ENCODE measurements at places on chromosomes 5 and 9.

DNA sequence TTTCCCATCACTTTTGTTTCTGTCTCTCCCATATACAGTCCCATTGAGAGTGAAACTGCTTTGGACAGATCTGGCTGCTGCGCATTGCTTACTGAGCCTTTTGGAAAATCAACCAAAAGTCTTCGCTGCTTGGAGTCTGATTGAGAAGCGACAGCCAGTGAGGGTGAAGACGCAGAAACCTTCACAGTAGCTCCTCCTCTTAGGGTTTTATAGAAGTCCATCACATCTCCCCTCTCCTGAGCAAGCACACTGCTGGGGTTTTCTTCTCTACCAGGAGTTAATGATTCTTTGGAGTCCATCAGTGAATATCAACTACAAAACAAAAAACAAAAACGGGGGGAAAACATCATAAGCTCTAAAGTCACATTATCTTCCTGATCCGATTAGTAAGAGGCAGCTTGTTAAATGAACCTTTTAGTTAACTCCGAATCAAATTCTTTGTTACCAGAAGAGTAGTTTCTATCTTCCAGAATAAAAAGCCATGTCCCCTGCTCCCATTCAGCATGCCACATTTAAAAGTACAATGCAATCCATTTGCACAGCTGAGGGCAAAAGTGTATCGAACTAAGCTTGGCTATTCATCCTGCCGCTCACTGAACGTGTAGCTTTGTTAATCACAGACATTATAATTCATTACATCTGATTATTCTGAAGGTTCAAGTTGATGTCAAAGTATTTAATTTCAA lies 2.8 kb downstream of the NR3C1 start:
- no peak for DNase-seq

GRCh38 chr5:75439276-75439675 lies 72.2 kb downstream of the CERT1 start:
- no peak for DNase-seq

DNA sequence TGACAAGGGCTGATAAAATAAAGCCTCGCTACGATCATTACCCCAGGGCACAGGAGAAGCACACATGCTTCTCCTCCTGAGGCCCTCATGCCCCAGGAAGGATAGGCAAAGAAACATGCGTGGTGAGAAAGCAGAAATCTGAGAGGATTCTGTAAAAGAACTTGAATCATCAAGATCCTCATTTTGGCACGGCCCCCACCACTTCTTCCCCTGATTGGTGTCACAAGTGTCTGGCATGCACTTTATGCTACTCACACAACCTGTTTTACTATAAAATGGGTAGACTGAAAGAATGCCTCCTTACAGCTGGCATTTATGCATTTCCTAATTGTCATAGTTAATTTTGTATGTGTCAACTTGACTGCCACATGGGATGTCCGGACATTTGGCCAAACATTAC lies 32.1 kb downstream of the PCA3 start:
- no peak for DNase-seq

GRCh38 chr9:7549249-7549648 lies 250.3 kb downstream of the DMAC1 start:
- peak; percentile 47 for DNase-seq

- DNase-seq: no peak
These were observed 277.2 kb upstream of the CDH9 start for GRCh38 chr5:27315363-27316270.

DNA sequence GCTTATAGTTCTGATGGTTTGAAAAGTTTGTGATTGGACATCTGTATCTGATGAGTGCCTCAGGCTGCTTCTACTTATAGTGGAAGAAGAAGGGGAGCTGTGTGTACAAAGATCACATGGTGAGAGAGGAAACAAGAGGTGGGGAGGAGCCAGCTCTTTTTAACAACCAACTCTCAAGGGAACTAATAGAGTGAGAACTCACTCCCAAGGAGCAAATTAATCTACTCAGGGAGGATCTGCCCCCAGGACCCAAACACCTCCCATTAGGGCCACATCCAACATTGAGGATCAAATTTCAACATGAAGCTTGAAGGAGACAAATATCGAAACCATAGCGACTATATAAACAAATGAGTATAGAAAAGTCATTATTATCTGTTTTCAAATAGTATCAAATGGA lies 64.7 kb upstream of the PRLR start:
- no peak for DNase-seq

DNA sequence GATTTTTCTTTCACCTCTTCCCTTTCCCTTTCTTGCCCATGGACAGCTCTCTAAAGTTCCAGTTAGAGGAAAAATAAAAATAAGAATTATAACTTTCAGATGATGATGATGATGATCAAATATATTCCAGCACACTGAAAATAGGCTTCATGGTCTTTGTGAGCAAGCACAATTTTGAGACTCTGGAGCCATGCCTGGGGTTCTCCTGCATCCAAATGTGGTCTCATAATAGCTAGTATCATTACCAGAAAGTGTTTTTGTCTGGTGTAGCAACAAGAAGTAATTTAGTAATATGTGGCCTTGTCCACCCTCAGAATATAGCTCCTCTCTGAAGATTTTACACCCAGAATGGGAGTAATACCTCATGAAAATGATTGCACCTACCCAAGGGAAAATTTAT lies 150.4 kb downstream of the SNCAIP start:
- DNase-seq: no peak

GRCh38 chr9:36194326-36195000 lies 3.7 kb downstream of the CLTA start:
- DNase-seq: no peak

DNA sequence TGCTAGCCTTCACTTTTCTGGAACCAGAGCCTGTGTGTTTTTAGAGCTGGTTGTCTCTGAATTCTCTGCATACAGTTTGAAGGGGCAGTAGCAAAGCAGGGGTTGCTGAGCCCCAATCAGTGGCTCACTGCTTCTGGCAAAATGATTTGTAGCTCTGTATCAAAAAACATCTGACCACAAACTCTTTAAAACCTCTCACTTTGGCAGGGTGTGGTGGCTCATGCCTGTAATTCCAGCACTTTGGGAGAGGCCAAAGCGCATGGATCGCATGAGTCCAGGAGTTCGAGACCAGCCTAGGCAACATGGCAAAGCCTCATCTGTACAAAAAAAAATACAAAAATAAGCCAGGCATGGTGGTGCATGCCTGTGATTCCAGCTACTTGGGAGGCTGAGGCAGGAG lies 28.3 kb upstream of the APC start:
- DNase-seq: no peak

DNA sequence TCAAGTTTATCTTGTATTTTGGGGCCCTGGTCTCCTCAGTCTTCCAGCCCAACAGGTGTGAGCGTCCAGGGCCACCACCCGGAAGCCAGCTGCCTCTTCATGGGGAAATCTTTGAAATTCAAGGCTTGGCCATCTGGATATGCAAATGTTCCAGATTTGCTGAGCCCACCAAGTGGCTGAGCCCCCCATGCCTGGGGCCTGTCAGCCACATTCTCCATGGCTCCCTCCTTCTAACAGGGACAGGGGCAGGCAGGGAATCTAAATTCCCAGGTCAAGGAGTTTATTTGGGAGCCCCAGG lies 14.2 kb upstream of the CXXC5 start:
- no peak for DNase-seq

DNA sequence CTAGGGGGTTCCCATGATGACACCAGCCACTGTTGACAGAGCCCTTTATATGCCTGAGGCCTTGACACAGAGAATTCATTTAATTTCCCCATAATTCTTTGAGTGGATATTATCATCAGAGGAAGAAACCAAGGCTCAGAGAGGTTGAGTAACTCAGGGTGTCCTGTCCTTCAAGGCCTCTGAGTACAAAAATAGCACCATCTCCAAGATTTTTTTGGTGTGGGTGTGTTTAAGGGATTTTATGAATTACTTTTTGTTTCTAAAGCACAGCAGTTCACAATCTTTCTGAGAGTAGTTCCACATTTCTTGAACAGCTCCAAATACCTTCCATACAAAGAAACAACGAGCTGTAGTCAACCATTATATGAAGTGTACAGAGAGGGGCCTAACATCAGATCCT lies 6.2 kb upstream of the GSN start:
- DNase-seq: no peak

DNA sequence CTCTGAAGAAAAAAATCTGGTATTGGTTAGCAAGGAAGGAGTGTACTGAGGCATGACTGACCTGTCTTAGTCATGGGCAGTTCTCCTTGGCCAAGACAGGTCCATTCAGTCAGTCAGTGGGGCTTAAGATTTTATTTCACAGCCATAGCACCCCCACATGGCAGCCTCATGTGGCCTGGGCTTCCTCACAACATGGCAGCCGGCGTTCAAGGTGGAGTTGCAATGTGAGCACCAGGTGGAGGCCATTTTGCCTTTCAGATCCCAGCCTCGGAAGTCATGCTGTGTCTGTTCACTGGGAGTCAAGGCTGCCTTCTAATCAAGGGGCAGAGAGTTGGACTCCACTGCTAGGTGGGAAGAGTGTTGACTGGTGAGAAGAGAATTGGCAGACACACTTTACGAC lies 10.3 kb upstream of the CARD19 start:
- no peak for DNase-seq

GRCh38 chr9:100999906-101000544 lies 28.5 kb upstream of the PLPPR1 start:
- DNase-seq: no peak

GRCh38 chr9:124504530-124505005 lies 2.6 kb downstream of the NR5A1 start:
- no peak for DNase-seq

DNA sequence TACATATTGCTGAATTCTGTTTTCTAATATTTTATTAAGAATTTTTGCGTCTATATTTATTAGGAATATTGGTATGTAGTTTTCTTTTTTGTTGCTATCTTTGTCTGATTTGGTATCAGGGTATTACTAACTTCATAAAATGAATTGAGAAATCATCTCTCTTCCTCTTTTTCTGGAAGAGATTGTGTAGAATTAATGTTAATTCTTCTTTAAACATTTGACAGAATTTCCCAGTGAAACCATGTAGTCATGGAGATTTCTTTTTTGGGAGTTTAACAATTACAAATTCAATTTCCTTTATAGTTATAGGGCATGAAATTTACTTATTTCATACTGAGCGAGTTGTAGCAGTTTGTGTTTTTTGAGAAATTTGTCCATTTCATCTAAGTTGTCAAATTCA lies 3.3 kb upstream of the FAM170A start:
- DNase-seq: no peak

DNA sequence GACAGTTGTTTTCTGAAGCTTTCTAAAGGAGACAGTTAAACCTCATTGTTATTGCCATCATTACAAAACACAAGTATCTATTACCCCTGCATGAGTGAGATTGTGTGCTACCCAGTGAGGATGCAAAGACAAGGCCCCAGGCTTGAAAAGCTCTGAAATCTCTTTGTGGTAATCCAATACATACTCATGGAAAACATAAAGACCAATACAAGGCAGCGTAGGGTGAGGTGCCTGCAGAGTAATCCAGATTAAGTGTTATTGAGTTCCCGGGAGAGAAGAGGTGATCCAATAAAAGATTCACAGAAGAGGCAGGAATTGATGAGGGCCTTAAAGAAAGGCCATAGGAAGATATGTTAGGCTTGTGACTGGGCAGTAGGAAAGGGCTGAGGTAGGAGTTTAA lies 150.1 kb downstream of the MEF2C start:
- no peak for DNase-seq

- DNase-seq: no peak
These were observed 72.6 kb downstream of the FGF1 start for GRCh38 chr5:142613271-142613671.

GRCh38 chr5:168879331-168879730 lies 300.2 kb upstream of the PANK3 start:
- no peak for DNase-seq

- DNase-seq: no peak
These were observed 343.4 kb downstream of the ARHGEF28 start for GRCh38 chr5:73969195-73970036.

DNA sequence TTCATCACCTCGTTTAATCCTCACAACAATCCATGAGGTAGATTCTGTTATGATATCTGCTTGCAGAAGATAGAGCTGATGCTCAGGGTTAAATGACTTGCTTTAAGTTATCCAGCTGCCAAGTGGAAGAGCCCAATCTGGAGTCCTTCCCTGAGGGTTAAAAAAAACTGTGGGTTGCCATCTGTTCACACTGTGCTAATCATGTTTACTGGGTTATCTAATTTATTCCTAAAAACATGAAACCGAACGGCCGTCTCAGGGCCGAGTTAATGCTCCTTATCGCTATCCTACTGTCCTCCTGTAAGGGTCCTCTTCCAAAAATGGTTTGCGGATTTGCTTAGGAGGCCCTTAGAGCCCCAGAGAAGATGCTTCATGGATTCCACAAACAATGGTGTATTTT lies 153.3 kb downstream of the YIPF5 start:
- no peak for DNase-seq

- no peak for DNase-seq
These were observed 13.6 kb upstream of the ARHGAP26 start for GRCh38 chr5:142756576-142756975.

DNA sequence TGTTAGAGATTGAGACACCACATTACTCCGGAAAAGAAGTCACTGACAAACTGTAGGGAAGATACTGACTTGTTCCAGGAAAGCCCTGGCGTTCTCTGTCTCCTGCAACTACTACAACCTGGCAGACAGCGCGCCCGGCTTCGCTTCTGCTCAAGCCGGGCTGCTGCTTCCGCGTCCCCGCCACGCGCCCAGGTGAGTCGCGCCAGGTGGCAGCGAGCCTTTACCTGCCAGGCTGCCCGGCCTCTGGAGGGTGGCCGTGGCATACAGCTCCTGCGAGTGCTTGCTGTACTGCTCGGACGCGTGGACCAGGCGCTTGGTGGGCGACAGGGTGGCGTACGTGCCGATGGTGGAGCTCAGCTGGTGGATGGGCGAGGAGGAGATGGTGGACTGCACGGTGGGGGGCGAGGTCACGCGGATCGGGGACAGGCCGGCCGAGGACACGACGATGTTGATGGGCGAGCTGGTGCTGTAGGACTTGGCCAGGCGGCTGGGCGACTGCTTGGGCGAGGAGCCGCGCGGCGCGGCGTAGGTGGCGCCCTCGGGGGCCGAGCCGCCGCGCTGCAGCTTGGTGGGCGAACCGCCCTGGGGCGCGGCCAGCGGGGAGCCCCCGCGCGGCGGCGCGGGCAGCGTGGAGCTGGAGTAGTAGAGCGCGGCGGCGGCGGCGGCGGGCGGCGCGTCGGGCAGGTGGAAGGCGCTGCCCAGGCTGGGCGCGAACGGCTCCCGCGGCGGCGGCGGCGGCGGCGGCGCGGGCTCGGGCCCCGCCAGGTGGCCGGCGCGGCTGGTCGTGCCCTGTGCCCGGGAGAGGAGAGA lies 519.6 kb downstream of the CTNND2 start:
- peak; percentile 36 for DNase-seq

- DNase-seq: no peak
These were observed 852 bp downstream of the ZNF354C start for GRCh38 chr5:179061025-179061424.

GRCh38 chr9:98935071-98935505 lies 8.6 kb upstream of the COL15A1 start:
- no peak for DNase-seq
